ENCODE measurements at places on chromosomes 11 and 22.

- no peak for DNase-seq
These were observed 50.5 kb downstream of the SWAP70 start for GRCh38 chr11:9714272-9714940.

- no peak for DNase-seq
These were observed 1.9 kb upstream of the ANO5 start for GRCh38 chr11:22190827-22191463.

DNA sequence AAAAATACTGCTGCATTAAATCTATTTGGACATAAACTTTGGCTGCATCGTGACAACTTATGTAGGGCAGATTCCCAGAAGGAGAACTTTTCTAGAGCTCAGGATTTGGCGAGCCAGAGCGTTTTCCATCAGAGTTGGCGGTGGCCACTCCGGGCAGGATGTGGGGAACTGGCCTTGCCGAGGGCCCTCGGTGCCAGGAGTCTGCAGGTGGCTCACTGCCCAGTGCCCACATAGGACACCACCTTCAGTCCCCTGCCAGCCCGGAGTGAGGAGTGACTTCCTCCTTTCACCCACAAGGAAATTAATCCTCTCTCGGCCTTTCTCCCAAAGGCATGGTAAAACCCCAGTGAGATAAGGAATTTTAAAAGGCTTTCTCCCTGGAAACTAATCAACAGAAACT lies 1.6 kb upstream of the LGALS2 start:
- DNase-seq = peak; percentile 37

DNA sequence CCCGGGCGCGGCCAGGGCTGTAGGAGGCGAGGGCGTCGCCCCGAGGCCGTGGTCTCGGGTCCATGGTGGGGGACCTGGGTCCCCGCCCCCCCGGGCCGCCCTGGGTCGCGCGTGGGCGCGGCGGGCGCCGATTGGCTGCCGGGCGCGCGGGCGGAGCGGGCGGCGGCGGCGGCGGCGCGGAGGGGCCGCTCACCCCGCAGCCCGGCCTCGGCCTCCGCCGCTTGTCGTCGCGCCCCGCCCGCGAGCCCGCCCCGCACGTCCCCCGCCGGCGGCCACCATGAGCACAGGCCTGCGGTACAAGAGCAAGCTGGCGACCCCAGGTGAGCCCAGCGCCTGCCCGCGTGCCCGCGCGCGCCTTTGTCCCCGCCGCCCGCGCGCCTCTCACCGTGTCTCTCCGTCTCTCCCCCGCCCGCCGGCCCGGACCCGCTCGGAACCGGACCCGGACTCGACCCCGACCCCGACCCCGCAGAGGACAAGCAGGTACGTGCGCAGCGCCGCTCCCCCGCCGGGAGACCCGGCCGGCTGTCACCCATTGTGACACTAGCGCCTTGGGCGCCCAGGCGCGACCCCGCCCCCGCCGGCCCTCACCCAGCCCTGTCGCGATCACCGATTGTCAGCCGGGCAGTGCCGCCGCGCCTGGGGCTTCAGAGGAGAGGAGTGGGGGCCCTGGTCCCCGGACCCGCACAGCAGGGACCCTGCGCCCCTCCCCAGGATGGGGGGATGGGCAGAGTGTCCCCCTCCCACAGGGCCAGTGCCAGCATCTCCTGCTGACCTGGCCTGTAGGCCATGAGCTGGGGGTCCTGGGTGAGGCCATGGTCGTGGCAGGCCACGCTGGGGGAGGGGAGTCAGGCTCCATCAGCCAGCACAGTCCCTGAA lies at the start of gene SEPTIN5:
SEPTIN5 (plus strand) TSS at position 192 of the 876 bp plus-strand sequence; CDS start at position 278, 86 bp downstream.
- DNase-seq = no peak

GRCh38 chr11:106681435-106681834 lies 336.8 kb downstream of the GUCY1A2 start:
- no peak for DNase-seq

- DNase-seq = no peak
These were observed 1.8 kb downstream of the GALR3 start for GRCh38 chr22:37824674-37825641.
